ENCODE measurements at places on chromosomes 5 and 9. TPM values are rescaled to one million over a fixed set of nuclear protein-coding genes. Genes with fewer than 3 reads are reported as not detected.

The GPR151 gene
- not detected for total RNA-seq

The CER1 gene
- total RNA-seq, result not detected

The DBH gene
- total RNA-seq, result not detected

The CD274 gene
- total RNA-seq, result 57.6 TPM

The TIMD4 gene
- 15.1 TPM for total RNA-seq

The PCDHGB6 gene
- 0.14 TPM for total RNA-seq

The TNC gene
- total RNA-seq, result 0.98 TPM

The WWC1 gene
- total RNA-seq, result 2.4 TPM

The CLK4 gene
- 26.1 TPM for total RNA-seq

DNA sequence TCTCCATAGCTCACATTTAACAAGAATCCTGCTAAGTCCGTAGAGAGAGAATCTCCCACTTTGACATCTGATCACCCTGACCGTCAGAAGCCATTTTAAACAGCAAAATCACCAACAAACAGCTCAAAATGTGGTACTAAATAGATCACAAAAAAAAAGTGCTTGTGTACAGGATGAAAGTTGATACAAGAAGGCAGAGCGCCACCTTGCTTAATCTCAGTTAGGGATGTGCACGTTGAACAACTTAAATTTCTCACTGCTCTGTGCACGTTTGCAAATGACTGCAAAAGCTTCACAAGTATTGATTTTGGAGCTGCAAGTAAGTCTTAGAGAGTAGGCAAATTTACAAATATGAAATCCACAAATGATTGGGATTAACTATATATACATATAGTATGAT is 63.1 kb upstream of the NREP start:
- H3K4me3 ChIP-seq, result no peak overlapping the region
- no peaks in the 10 kb centered on the region for H3K4me1 ChIP-seq
- no peak for DNase-seq

DNA sequence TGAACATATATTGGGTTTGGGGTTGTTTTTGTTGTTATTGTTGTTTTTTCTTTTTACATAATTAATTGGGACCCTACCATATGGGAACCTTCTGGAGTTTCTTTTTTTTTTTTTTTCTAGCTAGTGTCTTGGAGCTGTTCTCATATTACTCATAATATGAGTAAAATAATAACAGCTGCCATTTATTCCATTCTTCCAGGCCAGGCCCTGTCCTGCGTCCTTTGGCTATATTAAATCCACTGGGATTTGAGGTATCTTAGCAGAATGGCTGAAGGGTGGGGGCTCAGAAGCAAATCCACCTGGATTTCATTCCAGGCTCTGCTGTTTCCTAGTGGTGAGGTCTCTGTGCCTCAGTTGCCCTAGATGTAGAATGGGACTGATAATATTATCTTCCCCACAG is 47.2 kb upstream of the RPL26L1 start:
- H3K27ac ChIP-seq, result no peak overlapping the region
- H3K4me1 ChIP-seq, result no peaks in the 10 kb centered on the region
- no peak for DNase-seq
- H3K27me3 ChIP-seq, result no peaks in the 10 kb centered on the region
- H3K36me3 ChIP-seq, result peaks cover 2% of the 10 kb centered on the region

GRCh38 chr5:93240228-93240834 is 340.7 kb downstream of the NR2F1-AS1 start:
- no peaks in the 10 kb centered on the region for H3K36me3 ChIP-seq
- no peak overlapping the region for H3K4me3 ChIP-seq
- H3K27me3 ChIP-seq, result no peaks in the 10 kb centered on the region

DNA sequence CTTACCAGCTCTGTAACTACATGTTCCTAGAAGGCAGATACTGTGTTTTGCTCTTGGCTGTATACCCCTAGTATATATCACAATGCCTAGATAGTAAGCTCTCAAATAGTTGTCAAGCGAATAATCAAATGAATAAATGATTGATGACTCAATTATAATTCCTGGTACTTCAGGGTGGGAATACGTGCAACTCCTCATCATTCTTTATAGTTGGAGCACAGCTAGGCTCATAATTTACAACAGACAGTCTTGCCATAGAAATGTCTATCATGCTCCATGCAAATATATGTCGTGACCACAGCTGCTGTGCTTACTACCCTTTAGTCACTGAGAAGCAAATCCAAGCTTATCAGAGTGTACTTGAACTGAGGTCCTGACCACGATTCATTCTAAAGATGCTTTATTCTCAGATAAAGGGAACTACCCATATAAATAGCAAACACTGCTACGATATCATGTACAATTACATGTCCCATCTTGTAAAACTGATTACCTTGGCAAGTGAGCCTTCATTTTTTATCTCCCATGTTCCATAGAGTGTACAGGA is 52.1 kb downstream of the STRBP start:
- DNase-seq, result no peak
- H3K4me3 ChIP-seq, result no peak overlapping the region
- H3K27me3 ChIP-seq, result no peaks in the 10 kb centered on the region
- H3K36me3 ChIP-seq, result no peaks in the 10 kb centered on the region
- peaks cover 3% of the 10 kb centered on the region for H3K4me1 ChIP-seq

- H3K4me3 ChIP-seq, result no peak overlapping the region
- no peak overlapping the region for H3K27ac ChIP-seq
- H3K27me3 ChIP-seq, result no peaks in the 10 kb centered on the region
- no peaks in the 10 kb centered on the region for H3K36me3 ChIP-seq
- DNase-seq, result no peak
- no peaks in the 10 kb centered on the region for H3K4me1 ChIP-seq
Measured at GRCh38 chr5:33148076-33148513, 292.7 kb upstream of the TARS1 start.
